ENCODE measurements at places on chromosomes 1 and 21.

- peak; percentile 42 for DNase-seq
Measured at GRCh38 chr1:93180723-93181613, at the start of gene CCDC18. Gene CCDC18, plus strand, starts transcription at chr1:93180724. Its CDS starts 2,638 bp downstream, at chr1:93183362.

- no peak for DNase-seq
Measured at GRCh38 chr1:21573971-21574465, 64.8 kb downstream of the ALPL start.

GRCh38 chr1:192565946-192566345 lies 9.6 kb upstream of the RGS1 start:
- DNase-seq, result no peak

GRCh38 chr1:69570356-69570755 lies 2.6 kb downstream of the LRRC7 start:
- DNase-seq, result no peak

- no peak for DNase-seq
Measured at GRCh38 chr1:189606795-189607476, 870.7 kb downstream of the BRINP3 start.

GRCh38 chr1:21622466-21623315 lies 46.5 kb downstream of the RAP1GAP start:
- peak; percentile 10 for DNase-seq

GRCh38 chr1:7783178-7783711 lies 846 bp upstream of the PER3 start:
- DNase-seq, result peak; percentile 28

DNA sequence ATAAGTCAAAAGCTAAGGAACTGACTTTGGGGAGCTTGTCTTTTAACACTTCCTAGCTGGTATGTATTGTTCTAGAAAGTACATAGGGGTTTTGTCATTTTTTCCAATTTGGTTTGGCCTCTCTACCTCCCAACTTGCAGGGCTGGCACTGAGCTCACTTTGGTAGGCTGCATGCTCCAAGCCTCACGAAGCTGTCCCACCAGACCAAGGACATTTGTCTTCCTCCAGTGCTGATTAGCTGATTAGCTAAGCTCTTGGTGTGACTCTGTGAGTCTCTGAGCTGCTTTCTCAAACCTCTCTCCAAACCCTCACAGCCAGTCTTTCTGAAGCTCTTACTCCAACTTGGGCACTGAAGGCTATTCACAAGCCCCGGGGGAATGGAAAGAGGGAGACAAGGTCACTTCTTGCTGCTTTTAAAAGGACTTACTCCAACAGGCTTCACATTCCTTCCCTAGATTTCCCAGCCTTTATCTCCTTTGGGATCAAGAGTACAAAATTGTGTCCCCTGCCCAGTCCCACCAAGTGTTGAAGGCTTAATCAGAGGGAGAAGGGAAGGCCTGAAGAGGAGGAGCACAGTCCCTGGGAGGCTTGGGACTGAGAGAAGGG lies 893 bp upstream of the CFAP45 start:
- no peak for DNase-seq

GRCh38 chr1:108541861-108542260 lies 18.0 kb upstream of the EEIG2 start:
- DNase-seq, result no peak

DNA sequence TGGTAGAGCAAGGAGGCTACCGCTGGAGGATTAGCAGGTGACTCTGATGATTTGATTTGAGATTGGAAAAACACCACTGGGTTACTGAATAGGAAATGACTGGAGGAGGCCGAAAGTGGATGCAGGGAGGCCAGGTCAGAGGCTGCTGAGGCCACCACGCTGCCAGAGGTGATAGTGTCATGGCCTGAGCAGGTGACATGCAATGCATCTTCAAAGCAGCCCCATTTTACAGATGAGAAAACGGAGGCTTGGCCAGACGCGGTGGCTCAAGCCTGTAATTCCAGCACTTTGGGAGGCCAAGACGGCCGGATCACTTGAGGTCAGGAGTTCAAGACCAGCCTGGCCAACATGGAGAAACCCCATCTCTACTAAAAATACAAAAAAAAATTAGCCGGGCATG lies 12.8 kb downstream of the C1orf167 start:
- DNase-seq, result no peak

GRCh38 chr1:50335036-50335435 lies 88.2 kb downstream of the DMRTA2 start:
- DNase-seq, result no peak

- DNase-seq, result no peak
Measured at GRCh38 chr1:43531107-43531905, 623 bp downstream of the PTPRF start.

DNA sequence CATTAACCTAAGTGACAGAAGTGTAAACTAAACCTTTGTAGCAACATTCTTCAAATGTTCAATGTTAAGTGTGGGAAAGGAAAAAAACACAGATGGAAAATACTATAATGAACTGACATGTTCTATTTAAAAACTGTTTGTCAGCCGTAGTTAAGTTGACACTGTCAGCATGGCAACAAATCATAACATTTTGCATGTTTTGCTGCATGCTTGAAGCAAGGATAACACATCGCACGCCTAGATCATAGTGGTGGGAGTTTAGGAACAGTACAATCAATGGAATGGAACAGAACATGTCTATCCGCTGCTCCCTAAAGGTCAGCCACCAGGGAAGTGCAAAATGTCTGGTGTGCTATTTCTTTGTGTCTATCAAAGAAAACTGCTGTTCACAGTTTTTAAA lies 62.5 kb upstream of the ESRRG start:
- no peak for DNase-seq

DNA sequence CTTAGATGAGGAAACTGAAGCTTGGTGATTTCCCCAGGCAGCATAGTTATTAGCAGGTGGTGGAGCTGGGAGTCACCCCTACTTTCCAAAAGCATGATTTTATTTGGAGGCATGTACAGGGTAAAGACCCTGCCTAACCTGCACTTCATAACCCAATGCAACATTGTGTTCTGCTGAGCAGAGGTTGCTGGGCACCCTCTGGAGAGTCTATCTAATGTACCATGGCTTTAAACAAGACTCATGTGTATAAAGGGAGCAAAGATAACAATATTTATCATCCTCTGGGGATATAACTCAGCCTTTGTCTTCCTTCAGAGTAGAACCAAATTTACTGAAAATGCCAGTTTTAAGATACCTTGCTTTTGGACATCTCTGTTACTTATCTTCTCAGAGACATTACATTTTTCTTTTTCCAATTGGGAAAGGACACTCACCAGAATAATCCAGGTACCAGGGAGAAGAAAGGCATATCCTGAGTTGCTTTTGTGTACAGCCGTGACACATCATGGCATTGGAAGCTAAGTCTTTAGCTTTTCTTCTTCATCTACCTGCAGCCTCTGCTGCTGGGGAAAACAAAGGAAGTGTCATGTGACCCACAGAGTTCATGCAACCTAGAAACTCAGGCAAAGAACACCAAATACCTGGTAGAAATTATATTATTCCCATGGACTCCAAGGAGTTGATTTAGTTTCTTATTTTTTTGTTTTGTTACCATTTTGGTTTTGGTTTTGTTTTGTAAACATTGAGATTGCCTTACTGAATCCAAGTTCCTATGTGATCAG lies 39.6 kb downstream of the ELAVL4 start:
- no peak for DNase-seq

- DNase-seq, result no peak
Measured at GRCh38 chr1:231374394-231374793, 36.3 kb downstream of the SPRTN start.

- DNase-seq, result no peak
Measured at GRCh38 chr1:233357595-233358397, 30.3 kb downstream of the MAP3K21 start.

DNA sequence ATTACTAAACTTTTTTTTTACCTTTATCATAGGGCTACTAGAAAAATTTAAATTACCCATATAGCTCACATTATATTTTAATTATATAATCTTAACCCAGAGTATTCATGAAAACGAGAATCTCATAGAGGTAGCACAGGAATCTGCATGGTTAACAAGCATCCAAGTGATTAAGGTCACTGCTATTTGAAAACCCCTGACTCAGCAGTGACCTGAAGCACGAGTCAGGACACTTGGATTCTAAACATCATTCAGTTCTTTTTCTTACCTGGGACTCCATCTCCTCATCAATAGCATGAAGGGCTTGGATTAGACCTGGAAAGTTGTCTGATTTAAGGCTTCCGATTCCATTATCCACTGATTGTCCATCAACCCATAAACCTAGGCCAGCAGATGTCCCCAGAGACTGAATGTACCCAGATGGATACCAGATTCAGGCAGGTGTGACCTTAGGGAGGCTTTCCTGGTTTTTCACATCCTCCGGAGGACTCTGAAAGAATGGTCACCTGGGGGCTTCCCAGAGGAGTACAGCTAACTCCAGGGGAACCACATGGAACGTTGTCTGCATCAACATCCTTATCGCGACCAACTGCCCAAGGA lies 174.3 kb downstream of the SETD4 start:
- DNase-seq, result no peak

GRCh38 chr1:101108111-101108500 lies 82.5 kb upstream of the DPH5 start:
- DNase-seq, result no peak

DNA sequence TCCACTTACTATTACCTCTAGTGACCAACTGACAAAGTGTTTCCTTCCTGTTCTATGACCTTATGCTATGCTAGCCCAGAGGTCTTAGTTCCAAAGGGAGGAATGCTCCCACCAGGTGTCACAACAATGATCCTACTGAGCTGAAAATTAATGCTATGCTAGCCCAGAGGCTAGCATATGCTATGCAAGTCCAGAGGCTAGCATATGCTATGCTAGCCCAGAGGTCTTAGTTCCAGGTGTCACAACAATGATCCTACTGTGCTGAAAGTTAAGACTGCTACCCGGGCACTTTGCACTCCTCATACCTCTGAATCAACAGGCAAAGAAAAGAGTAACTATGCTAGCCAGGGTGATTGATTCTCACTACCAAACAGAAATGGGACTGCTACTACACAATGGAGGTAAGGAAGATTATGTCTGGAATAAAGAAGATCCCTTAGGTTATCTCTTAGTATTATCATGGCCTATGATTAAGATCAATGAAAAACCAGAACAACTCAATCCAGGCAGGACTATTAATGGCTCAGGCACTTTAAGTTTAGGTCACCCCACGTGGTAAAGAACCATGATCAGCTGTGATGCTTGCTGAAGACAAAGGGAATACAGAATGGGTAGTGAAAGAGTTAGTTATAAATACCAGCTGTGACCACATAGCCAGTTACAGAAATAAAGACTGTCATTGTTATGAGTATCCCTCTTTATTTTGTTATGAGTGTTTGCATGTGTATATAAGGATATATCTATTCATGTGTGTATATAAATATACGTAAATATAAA lies 114.1 kb downstream of the CSMD2 start:
- no peak for DNase-seq

DNA sequence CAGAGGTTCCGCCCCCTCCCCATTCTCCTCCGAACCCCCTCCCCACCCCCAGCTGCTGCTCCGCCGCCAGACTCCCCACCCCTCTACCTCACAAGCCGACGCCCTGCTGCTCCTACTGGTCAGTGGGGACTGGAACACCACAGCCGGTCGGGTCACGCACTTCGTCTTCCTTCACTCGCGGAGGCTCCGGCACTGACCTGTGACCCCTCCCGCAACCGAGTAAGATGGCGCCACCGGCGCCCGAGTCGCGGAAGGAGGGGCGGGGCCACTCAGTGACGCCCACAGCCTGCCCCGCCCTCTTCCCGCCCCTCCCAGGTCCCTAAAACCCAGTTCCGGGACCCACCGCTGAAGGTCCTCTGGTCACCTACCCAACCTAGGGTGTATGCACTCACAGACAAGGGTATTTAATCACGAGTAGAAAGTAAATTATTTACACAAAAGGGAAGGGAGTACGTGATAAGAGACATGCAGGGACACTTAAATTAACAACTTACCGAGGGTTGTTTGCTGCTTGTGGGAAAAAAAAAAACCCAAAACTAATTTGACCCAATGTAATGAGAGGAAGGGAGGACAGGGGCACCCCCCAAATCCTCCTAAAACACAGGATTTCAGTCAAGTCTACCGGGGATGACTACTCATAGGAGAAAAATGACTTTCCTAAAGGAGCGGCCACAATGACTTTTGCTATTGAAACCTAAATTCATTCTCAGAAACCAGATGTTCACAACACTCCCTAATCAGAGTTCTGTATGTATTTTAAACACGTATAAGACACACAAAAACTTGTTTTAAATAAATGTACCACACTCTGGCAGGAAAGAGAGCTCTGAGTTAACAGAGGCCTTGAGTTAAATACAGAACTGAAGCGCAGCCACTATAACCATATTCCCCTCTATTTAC lies at the start of gene RIT1:
Gene RIT1, minus strand, starts transcription at position 194 of the 900 bp plus-strand sequence. CDS start 588 bp downstream, outside the sequence.
- peak; percentile 83 for DNase-seq

DNA sequence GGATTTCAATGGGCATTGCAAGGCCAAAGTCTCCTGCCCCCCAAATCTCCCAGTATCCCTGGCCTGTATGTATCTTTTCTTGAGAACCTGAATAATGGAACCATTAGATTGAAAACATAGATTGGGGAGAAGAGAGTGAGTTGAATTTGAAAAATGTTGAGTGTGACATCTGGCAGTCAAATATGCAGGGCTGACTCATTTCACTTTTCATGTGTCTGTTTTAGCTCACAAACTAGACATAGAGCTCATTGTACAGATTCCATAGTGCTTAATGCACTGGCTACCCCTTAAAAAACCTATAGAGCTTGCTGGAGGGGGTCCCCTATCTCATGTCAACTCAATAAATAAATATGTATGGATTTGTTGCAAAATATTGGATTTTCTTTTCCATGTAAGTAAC lies 30.8 kb downstream of the DDR2 start:
- DNase-seq, result no peak

DNA sequence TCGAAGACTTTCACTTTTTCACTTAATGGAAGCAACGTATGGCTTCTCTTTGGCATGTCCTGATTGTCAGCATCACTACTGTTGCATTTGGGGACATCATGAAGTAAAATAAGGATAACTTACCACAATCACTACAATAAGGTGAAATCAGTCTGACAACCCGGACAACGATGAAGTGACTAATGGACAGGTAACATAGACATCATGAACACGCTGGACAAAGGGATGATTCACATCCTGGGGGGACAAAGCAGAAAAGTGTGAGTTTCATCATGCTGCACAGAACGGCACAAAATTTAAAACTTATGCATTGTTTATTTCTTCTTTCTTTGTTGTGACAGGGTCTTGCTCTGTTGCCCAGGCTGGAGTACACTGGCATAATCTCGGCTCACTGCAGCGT lies 53.9 kb downstream of the FH start:
- no peak for DNase-seq

DNA sequence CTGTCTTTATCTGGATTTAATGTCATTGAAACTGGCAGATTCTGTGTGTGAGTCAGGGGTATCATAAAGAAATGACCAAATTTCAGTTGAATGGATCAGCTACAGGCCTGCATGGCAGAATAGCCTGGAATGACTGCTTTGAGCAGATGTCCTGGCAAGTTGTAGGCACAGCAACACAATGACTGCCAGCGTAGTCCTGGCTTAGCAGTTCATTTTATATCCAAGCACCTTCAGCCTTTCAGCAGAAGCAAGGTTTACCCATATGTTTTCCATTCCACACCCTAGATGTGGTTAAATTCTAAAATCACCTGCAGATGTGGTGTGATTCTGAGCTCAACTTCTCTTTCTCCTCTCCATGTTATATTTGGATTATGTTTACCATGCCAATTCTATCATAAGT lies 22.3 kb upstream of the PTGFR start:
- no peak for DNase-seq
